Left ventricle myocardium superior (tissue), 1 donor: ENCODE measurements at places on chromosomes 11 and 22. TPM values are rescaled to one million over a fixed set of nuclear protein-coding genes. Genes with fewer than 3 reads are reported as not detected.

PDGFD gene
- 9.8 TPM for total RNA-seq

MFRP gene
- not detected for total RNA-seq

GSTT2 gene
- total RNA-seq = 0.42 TPM

OR8U1 gene
- total RNA-seq = not detected

SPON1 gene
- 3.4 TPM for total RNA-seq

PDGFB gene
- total RNA-seq = 19.9 TPM

C11orf16 gene
- not detected for total RNA-seq
